ENCODE measurements at places on chromosomes 4 and X.

- no peak for DNase-seq
These were observed 76.7 kb downstream of the IRF2 start for GRCh38 chr4:184397516-184398163.

GRCh38 chr4:186078981-186079638 is 10.2 kb downstream of the TLR3 start:
- no peak for DNase-seq

DNA sequence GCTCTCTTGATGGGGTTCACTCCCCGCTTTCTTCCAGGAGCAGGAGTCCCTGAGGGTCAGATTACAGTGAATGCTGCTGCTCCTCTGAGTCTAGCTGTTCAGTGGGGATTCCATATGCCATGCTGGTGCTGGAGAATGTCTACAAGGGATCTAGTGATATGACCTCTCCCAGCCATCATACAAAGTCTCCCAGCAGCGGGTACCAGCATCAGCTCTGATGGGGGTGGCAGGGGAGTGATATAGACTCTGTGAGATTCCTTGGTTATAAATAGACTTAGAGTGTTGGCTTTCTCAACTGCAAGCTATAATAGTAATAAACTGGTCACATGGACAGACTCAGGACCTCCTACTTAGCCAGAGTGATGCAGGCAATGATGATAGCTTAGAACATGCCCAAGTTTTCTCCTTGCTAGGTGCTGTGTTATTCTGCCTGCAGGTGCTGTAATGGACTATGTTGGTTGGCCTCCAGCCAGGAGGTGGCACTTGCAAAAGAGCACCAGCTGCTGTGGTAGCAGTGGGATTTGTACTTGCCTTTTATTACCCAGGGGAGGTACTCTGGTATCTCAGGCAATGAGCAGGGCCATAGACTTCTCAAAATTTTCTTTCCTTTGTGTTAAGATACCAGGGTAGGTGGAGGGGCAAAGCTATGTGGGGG is 202.9 kb downstream of the CHIC1 start:
- no peak for DNase-seq

- peak; percentile 94 for DNase-seq
These were observed 29.6 kb downstream of the PDGFC start for GRCh38 chr4:156941940-156942548.

All from adipocyte (in vitro differentiated cells).